Fibroblast of skin of left quadriceps (primary cell): ENCODE measurements at places on chromosomes 1 and 21.

DNA sequence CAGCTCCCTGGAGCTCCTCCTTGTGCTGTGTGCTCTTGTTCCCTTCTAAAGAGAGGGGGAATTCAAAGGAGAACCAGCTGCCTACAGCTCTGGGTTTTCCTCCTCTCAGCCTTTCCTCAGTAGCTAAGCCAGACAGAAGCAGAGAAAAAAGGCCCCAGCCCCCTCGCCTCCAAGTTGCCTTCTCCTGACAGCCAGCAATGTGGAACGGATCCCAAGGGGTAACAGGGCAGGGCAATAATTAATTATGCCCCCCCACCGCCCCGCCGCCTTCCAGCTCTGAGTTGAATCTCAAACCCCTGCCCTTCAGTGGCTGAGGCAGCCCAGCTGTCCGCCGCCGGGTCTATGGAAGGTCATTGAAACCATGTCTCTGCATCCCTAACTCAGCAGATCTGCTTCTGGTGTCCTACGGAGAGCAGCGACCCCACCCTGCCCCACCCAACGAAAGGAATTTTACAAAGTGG is 69.0 kb upstream of the GOLT1A start:
- DNase-seq: no peak

- no peak for DNase-seq
Observed at GRCh38 chr1:41340655-41341364, 20.4 kb upstream of the FOXO6 start.

DNA sequence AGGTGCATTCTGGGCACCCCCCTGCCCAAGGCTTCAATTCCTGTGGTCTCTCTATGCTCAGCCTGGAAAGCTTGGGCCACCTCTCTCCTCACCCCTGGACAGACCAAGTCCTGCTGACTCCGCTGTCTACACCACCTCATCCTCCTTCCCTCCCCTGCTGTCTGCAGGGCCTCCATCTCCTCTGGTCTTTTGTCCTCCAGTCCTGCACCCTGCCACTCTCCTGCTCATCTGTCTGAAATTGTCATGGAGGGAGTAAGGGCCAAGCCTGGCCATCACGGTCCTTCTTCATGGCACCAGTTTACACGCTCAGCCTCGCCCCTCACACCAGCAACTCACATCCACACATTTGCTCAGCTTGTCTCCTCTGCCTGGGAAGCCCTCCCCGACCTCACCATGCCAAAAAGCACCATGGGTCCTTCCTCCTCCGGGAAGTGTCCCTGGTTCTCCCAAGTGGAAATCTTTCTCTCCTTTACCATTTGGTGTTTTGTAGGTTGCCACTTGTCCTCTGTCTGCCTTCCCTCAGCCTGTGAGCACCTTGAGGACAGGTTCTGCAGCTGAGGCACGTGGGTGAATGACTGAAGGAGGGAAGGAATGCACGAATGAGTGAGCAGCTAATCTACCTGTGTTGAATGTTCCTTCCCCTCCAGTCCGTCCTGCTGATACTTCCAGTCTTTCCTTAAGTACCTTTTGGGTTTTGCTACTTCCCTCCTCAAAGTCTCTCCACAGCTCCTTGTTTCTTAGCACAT is 2.1 kb upstream of the SLC2A1 start:
- no peak for DNase-seq

GRCh38 chr1:21547876-21548275 is 38.7 kb downstream of the ALPL start:
- no peak for DNase-seq

DNA sequence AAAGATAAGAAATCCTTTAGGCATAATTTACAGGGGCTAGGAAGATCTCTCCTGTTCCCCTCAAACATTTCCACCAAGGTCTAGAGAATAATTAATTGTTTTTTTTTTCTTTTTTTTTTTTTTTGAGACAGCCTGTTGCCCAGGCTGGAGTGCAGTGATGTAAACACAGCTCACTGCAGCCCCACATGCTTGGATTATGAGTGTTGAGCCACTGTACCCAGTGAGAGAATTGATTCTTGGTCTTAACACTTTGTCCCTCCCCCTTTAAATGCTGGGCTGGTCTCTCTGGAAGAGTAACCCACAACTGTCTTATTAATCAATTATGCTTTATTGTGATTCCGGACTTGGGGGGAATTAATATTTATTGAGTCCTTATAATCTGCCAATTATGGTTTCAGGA is 33.4 kb downstream of the ATF3 start:
- no peak for DNase-seq

- DNase-seq: no peak
Observed at GRCh38 chr1:199976496-199977144, 50.9 kb upstream of the NR5A2 start.

DNA sequence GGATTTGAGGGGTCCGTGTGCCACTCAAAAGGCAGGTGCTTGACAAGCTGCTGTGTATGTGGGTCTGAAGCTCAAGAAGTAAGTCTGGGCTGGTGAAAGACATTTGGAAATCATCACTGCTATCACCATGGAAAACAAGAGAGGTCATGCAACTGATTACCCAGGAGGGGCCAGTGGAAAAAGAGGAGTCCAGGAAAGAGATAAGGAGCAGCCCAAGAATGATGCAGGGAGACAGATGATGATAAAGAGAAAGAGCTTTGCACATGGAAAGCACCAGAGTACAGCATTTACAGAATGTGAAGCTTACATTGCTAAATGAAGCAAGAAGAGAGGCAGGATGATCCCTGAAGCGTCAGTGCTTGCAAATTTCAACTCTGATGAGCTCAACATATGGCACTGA is 203.2 kb downstream of the SETD4 start:
- DNase-seq: no peak

- DNase-seq: peak; percentile 92
Observed at GRCh38 chr1:168483539-168483938, 60.3 kb downstream of the XCL2 start.

DNA sequence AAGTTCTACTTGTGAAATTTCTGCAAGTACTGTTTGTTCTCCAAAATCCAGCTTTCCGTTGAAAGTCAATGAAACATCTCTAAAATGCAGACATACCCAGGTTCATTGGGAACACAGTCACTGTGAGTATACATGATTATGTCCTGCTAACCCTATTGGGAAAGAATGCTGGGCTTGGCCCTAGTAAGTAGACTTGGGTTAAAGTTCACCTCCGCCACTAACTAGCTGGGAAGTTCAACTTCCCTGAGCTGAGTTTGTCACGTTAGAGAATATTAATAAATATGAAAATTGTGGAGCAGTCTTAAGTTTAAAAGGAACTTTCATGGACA is 10.5 kb upstream of the PGD start:
- DNase-seq: no peak

DNA sequence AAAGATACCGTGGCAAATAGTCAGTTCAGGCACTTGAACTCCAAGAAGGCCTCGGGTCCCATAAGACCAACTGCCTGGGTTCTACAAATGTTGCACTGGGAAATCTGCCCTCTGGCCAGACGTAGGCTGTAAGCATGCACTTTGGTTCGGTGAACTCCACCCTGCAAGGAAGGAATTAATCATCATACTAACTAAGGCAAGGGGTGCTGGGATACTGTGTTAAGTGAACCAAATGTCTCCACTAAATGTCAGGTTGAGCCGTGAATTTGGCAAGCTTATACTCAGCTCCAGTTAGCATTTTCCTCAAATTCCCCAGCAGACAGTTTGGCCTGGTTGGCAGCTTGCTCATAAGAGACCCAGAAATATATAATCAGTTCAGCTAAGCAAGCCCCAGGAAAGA is 385.9 kb downstream of the GPATCH2 start:
- DNase-seq: no peak
